ENCODE measurements at places on chromosomes 13 and 19.

- no peak for DNase-seq
Measured at GRCh38 chr13:34522808-34523207, 419.3 kb upstream of the NBEA start.

DNA sequence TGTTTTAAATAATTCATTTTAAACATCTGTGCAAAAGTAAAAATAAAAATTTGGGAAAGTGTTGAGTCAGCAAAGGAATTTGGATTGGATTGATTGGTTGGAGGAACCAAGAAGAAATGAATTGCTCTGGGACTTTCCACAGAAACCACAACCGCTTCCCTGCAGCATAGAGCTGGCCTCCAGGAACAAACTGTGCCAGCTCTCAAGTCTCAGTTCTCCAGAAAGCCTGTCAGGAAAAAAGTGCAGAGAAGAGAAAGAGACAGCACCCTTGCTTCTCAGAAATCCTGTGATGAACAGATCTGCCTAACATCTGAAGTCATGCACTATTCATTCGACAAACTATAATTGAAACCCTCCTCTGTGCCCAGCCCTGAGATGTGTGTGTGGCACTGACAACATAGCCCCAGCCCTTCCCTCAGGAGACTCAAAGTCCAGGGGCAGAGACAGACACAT, 14.8 kb downstream of the LYPD3 start:
- DNase-seq = no peak

- DNase-seq = no peak
Measured at GRCh38 chr19:31537136-31537535, 187.9 kb upstream of the TSHZ3 start.

DNA sequence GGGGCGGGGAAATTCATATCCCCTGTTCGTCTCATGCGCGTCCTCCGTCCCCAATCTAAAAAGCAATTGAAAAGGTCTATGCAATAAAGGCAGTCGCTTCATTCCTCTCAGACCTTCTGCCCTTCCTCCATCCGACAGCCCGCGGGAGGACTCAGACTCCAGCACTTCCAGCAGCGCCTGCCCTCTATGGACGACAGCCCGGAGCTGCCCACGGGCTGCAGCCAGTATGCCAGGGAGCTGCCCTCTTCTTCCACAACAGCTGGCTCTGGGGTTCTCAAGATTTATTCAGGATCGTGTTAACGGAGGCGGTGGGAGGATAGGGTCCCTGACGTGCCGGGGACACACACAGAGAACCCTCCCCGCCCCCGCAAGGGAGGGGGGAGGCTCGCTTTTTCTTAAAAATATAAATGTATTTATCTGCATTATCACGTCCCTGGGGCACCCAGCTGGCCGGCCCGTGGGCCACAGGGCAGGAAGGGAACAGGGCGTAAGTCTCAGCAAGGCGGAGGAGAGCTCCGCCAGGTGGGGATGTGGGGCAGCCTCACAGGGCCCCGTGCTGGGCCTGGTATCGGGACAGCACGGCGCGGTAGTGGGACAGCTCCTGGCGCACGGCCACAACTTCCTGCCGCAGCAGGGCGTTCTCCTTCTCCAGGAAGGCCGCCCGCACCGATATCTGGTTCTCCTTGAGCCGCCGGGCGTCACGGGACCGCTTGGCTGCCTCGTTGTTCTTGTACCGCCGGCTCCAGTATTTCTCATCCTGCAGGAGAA, 6.7 kb downstream of the DBP start:
- no peak for DNase-seq

- no peak for DNase-seq
Measured at GRCh38 chr19:40458597-40458974, 7.0 kb downstream of the BLVRB start.

DNA sequence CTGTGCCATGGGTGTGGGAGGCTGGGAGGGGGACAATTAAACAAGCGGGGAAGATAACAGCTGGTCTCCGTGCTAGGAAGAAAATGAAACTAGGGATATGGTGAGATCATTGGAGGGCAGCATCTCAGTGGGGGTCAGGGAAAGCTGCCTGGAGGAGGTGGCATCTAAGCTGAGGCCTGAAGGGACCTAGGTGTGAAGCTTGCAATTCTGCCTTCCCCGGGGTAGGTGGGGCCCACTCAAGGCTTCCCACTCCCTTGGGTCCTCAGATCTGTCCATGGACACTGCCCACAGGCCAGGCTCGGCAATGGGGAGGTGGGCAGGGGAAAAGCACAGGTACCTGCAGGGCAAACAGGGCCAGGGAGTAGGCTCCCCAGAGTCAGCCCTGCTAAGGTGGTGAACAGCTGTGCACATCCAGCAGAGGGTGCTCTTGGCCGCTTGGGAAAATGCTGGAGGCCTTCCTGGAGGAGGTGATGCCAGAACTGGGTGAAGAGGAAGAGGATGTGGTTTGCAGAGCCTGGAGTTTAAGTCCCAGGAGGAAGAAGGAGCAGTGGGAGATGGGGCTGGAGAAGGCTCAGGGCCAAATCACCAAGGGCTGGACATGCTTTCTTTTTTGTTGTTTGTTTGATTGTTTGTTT, 25.7 kb upstream of the CCNE1 start:
- no peak for DNase-seq

All from stimulated activated CD8-positive, alpha-beta memory T cell treated with anti-CD3 and anti-CD28 coated beads, Interleukin-15, amount 100 ng/mL, for 1 hour (primary cell).